ENCODE measurements at places on chromosomes 3 and 15.
A peak's percentile ranks its signal among the peaks of the same experiment; 100 is the strongest.

DNA sequence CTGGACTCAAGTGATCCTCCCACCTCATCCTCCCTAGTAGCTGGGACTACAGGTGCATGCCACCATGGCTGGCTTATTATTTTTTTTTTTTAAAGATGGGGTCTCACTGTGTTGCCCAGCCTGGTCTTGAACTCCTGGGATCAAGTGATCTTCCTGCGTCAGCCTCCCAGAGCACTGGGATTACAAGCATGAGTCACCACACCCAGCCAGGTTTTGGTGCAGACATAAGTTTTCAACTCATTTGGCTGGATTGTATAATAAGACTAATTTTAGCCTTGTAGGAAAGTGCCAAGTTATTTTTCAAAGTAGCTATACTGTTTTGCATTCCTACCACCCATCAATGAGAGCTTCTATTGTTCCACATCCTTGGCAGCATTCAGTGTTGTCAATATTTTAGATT, 32.1 kb downstream of the BUB1B start:
- no peak for DNase-seq

GRCh38 chr15:60611592-60612346, 132.8 kb upstream of the ICE2 start:
- DNase-seq: no peak

GRCh38 chr3:146337991-146338390, 87.1 kb upstream of the PLSCR4 start:
- no peak for DNase-seq

GRCh38 chr15:34370643-34371042, 3.6 kb upstream of the LPCAT4 start:
- DNase-seq: no peak

GRCh38 chr3:119604878-119605277, 7.2 kb downstream of the PLA1A start:
- no peak for DNase-seq

GRCh38 chr3:170355738-170356595, 1.5 kb upstream of the SKIL start:
- peak; percentile 56 for DNase-seq

- no peak for DNase-seq
Measured at GRCh38 chr3:111882799-111883198, 23.7 kb downstream of the PHLDB2 start.

GRCh38 chr3:14505001-14505802, 34.9 kb downstream of the GRIP2 start:
- DNase-seq: no peak

GRCh38 chr3:14299767-14300166, 102.6 kb upstream of the SLC6A6 start:
- no peak for DNase-seq

GRCh38 chr15:34049112-34049511, 10.1 kb upstream of the AVEN start:
- no peak for DNase-seq

DNA sequence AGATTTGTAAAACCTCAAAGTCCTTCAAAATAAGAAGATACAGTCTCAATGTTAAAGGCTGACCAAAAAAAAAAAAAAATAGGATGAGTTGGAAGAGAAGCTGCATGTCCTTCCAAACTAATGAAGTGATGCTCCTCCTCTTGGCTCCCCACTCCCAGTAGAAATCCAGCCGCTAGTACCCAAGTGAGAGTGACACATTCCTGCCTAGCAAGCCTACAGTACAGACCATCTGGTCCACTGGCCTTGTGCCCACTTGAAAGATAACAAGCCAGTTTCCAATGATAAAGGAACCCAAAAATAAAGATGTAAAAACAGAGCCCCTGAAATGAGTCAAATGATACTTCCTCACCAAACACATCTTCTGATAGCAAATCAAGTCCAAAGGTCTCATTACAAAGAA, 258.7 kb upstream of the NSMCE3 start:
- no peak for DNase-seq

- DNase-seq: peak; percentile 38
Measured at GRCh38 chr15:32029862-32030781, at the start of gene CHRNA7. Gene CHRNA7 (plus strand): TSS chr15:32030515. CDS start chr15:32030595, 80 bp downstream.

- no peak for DNase-seq
Measured at GRCh38 chr3:64648927-64649906, 38.6 kb downstream of the ADAMTS9 start.

DNA sequence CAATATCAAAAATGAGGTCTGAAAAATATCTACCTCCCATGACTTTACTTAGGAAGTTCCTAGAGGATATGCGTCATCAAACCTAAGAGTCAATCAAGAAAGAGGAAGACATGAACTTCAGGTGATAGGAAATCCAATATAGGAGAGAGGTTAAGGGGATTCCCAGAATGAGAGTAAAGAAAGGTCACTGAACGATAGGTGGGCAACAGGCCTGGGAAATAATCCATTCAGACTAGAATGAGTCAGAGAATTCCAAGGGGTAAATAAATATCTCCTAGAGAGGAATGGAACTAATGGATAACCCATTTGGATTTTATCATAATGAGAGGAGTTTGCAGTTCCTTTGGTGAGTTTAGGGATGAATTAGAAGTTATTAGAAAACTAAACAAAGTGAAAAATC, 131.1 kb upstream of the NUDT16 start:
- no peak for DNase-seq

DNA sequence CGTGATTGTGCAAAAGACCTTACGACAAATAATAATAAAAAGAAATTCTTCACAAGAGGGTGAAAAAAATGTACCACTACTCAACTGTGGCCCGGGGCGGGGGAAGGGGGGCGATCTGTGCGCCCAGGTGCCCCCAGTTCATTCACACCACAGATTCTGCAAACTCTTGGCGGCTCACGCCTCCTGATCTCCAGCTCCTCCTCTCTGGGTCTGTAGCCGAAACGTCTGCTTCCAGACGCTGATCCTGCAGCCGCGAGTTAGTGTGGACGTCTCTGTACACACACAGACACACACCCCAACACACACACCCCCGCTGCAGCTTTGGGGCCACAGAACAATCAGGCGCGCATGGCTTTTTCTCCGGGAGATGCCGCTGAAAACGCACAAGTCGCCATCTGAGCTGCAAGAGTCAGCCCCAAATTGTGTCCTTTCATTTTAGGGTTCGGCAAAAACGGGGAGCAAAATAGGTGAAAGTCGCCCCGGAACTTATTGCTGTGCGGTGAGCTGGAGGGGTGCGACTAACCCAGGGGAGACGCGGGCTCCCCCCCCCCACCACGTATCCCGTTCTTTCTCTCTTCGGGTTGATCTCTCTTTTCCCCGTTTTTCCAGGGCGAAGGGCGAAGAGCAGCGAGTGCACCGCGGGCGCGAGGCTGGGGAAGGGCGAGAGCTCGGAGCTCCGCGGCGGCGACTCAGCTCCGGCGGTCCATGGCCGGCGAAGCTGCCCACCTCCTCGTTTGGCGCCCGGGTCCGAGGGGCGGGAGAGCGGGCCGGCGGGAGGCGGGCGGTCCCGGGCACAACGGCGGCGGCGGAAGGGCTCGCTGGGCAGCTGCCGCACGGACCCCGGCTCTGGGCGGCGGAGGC, 505 bp upstream of the WNT5A start:
- DNase-seq: no peak

DNA sequence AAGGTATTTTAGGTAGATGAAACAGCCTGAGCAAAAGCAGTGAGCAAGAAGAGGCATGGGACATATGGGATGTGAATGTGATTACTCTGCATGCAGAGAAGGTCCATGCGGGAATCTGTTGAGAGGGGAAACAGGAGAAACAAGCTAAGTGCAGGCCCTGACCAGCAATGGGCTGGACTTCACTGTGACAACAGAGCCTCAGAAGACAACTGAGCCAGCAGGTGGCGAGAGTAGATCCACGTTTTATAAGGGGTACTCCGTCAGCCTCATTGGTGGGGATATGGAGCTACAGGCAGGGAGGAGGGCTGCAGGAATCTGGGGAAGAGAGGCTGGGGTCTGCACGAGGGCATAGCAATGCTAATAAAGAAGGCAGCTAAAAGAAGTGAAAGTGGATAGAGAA, 405.9 kb upstream of the LMCD1 start:
- DNase-seq: no peak

- no peak for DNase-seq
Measured at GRCh38 chr15:90860450-90860849, 7.9 kb upstream of the FURIN start.

Measured in midbrain (tissue), 1 donor.